ENCODE measurements at places on chromosomes 13 and 19. TPM values are rescaled to one million over a fixed set of nuclear protein-coding genes. Genes with fewer than 3 reads are reported as not detected.

DNA sequence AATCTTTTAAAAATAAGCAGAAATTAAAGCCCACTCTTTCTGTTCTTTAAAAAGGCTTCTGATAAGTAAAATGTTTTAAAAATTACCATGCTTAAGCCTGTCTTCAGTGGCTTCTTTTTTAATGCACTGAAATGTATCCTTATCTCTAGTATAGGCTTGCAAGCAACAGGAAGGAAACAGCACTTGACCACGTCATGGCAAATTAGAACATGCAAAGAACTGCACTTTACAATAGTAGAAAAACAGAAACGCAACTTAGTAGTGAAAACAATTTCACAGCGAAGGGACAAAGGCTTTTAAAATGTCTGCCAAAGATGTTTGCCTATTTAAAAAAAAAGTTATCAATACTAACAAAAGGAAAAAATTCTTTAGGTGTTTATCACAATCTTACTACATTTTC, 36.3 kb downstream of the ELF1 start:
- H3K36me3 ChIP-seq: peaks cover 42% of the 10 kb centered on the region
- no peaks in the 10 kb centered on the region for H3K27me3 ChIP-seq
- DNase-seq: peak; percentile 82
- peak overlapping the region; percentile 94 for H3K4me3 ChIP-seq
- peak overlapping the region; percentile 93 for H3K27ac ChIP-seq
- peaks cover 53% of the 10 kb centered on the region for H3K4me1 ChIP-seq

Gene LYPD5
- total RNA-seq: 0.70 TPM

Gene ADAT3
- 11.0 TPM for total RNA-seq

DNA sequence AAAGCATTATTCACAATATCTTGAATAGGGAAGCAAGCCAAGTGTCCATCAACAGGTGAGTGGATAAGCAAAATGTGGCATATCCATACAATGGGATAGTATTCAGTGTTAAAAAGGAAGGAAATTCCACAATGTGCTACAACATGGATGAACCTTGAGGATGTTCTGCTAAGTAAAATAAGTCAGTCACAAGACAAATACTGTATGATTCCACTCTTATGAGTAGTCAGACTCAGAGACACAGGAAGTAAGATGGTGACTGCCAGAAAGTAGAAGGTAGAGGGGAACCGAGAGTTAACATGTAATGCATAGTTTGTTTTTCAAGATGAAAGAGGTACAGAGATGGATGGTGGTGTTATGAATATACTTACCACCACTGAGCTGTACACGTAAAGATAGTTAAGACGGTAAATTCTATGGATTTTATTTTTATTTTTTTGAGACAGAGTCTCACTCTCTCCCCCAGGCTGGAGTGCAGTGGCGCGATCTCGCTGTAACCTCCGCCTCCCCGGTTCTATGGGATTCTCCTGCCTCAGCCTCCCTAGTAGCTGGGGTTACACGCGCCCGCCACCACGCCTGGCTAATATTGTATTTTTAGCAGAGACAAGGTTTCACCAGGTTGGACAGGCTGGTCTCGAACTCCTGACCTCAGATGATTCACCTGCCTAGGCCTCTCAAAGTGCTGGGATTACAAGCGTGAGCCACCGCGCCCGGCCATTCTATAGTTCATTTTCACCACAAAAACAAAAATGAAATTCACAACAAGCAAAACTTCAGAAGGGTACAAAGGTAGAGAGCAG, 1.0 kb upstream of the CHAMP1 start:
- H3K27ac ChIP-seq: peak overlapping the region; percentile 78
- H3K4me3 ChIP-seq: peak overlapping the region; percentile 70
- no peaks in the 10 kb centered on the region for H3K27me3 ChIP-seq
- no peak for DNase-seq

DNA sequence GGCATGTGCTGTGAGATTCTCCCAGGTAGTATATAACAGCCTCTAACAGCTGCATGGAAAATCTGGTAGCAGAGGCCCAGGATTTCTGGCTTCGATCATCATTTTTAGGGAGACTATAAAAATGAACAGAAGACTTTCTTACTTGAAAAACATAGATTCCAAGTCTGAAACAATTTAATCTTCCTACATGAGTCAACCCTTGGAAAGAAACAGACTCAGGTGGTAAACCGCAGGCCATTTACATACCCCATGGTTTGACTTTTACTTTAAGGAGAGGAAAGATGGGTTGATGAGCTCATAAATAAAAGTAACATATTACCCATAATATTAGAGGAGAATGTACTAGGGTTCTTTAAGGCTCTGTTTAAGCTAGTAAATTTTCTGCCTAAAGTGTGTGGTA, 121.6 kb downstream of the CYSLTR2 start:
- DNase-seq: no peak
- peaks cover 8% of the 10 kb centered on the region for H3K4me1 ChIP-seq
- no peak overlapping the region for H3K4me3 ChIP-seq
- H3K36me3 ChIP-seq: no peaks in the 10 kb centered on the region

Gene WDR88
- not detected for total RNA-seq

DNA sequence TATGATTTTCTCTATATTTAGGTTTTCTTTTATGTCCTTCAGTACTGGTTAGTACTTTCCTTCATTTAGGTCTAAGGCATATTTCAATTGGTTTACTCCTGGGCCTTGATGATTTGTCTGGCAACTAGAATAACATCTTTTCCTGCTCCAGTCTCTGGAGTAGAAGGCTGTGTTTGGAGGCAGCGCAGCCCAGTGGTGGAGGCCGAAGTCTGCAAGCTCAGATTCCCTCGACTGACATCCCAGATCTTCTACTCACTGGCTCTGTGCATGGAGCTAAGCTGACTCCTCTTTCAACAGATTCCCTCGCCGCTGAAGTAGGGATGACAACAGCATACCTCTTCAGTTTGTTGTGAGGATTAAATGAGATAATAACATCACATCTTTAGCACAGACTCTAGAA, 141.0 kb downstream of the RAP2A start:
- H3K36me3 ChIP-seq: no peaks in the 10 kb centered on the region
- peak; percentile 23 for DNase-seq
- no peak overlapping the region for H3K4me3 ChIP-seq
- no peaks in the 10 kb centered on the region for H3K4me1 ChIP-seq
- no peak overlapping the region for H3K27ac ChIP-seq
- H3K27me3 ChIP-seq: peaks cover 7% of the 10 kb centered on the region

- no peaks in the 10 kb centered on the region for H3K36me3 ChIP-seq
- no peak for DNase-seq
- H3K4me3 ChIP-seq: no peak overlapping the region
- no peaks in the 10 kb centered on the region for H3K4me1 ChIP-seq
- H3K27ac ChIP-seq: no peak overlapping the region
- no peaks in the 10 kb centered on the region for H3K27me3 ChIP-seq
Observed at GRCh38 chr13:93767917-93768409, 541.4 kb downstream of the GPC6 start.

- no peak overlapping the region for H3K27ac ChIP-seq
- no peaks in the 10 kb centered on the region for H3K27me3 ChIP-seq
- DNase-seq: no peak
- H3K36me3 ChIP-seq: peaks cover 39% of the 10 kb centered on the region
Observed at GRCh38 chr13:49210669-49211068, 9.5 kb upstream of the MLNR start.

DNA sequence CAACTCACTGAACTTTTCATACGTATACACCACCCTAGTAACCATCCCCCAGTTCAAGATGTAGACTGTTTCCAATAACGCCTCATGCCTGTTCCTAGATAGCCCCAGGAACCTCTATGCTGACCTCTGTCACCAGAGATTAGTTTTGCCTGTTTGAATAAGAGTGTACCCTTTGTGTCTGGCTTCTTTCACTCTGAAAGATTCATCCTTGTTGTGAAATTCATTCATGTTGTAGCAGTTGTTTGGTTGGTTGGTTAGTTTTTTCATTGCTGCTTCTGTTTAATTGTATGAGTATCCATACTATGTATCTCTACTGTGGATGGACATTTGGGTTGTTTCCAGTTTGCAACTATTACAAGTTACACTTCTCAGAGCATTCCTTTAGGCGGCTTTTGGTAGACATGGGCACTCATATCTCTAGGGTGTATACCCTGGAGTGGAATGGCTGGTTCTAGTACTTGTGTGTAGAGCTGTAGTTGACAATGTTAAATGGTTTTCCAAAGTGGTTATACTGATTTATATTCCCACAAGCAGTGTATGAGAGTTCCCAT, 1.6 kb downstream of the RNASEH2B start:
- peak overlapping the region; percentile 96 for H3K27ac ChIP-seq
- H3K27me3 ChIP-seq: no peaks in the 10 kb centered on the region
- peaks cover 23% of the 10 kb centered on the region for H3K36me3 ChIP-seq
- DNase-seq: no peak
- H3K4me3 ChIP-seq: peak overlapping the region; percentile 91
- peaks cover 57% of the 10 kb centered on the region for H3K4me1 ChIP-seq

DNA sequence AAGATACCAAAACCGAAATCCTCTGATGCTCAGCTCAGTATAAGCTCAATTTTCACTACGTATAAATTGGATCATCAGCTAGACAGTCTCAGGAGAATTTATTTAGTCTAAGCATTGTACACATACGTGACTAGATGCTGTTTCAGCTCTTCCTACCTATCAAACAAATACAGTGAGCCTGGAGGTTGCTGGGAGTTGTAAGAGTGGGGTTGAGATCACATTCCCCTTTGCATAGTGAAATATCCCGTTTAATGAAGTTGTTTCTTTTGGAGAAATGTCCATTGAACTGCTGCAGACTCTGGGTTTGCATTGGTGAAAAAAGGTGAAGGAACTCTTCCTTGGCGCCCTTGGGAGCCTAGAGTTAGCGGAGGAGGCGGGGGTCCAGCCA, 68.9 kb upstream of the GJB6 start:
- H3K36me3 ChIP-seq: no peaks in the 10 kb centered on the region
- no peak overlapping the region for H3K4me3 ChIP-seq
- H3K27ac ChIP-seq: no peak overlapping the region
- peaks cover 29% of the 10 kb centered on the region for H3K27me3 ChIP-seq

Gene CBY2
- total RNA-seq: not detected

Gene CLDND2
- total RNA-seq: 10.0 TPM

GRCh38 chr13:51192348-51192747, 29.9 kb upstream of the FAM124A start:
- H3K27me3 ChIP-seq: peaks cover 16% of the 10 kb centered on the region
- H3K27ac ChIP-seq: no peak overlapping the region
- no peaks in the 10 kb centered on the region for H3K4me1 ChIP-seq
- H3K36me3 ChIP-seq: no peaks in the 10 kb centered on the region

DNA sequence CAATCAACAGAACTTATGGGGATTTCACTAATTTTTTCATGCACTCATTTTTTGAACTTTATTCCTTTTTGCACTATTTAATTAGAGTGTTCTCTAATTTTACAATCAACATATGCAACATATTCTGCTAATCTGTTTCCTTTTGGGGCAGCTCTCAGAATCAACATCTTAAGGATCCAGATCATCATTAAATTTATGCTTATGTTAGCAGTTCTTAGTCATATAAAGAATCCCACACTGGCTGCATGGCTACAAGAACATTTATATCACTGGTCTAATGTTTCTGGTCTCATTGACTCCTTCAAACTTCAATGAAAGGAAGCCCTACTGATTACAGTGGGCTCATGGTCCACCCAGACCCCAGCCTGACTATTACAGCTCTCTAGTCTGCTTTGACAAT, 245.2 kb downstream of the RBM26 start:
- H3K27me3 ChIP-seq: peaks cover 15% of the 10 kb centered on the region
- no peak overlapping the region for H3K27ac ChIP-seq
- DNase-seq: no peak
- H3K4me1 ChIP-seq: no peaks in the 10 kb centered on the region
- no peak overlapping the region for H3K4me3 ChIP-seq
- no peaks in the 10 kb centered on the region for H3K36me3 ChIP-seq

- H3K4me1 ChIP-seq: no peaks in the 10 kb centered on the region
- no peaks in the 10 kb centered on the region for H3K36me3 ChIP-seq
- DNase-seq: no peak
- no peaks in the 10 kb centered on the region for H3K27me3 ChIP-seq
Observed at GRCh38 chr13:89982407-89983095, 1364.9 kb upstream of the MIR17HG start.

DNA sequence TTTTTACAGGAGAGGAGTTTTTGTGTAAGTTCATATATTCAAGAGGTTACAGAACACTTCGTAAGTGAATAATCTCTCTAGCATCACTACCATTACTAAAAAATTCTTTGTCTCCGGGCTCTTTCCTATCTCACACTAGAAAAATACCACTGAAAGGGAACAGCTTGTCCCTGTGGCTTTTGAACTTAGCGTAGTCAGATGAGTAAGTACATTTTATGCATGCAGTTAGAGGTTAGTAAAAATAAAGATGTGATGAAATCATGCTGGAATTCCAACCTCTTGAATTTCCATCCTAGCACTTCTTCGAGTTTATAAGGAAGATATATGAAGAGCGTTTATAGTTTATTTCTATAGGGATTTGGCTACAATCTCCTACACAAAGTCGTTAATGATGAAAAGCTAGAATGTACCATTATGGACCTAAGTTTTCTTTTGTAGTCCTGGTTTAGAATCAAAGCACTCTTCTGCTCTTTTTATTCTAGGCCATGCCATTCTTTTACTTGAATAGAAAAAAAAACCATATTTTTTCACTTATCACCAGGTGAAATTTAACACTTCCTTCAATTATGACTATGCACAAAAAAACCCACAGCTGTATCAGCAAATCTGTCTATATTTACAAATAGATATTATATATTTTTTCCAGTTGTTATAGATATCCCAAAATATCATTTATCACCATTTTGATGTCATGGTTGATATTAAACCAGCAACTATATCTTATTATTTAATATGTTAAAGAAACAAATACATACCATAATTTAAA, 139.9 kb upstream of the PCDH9 start:
- H3K27ac ChIP-seq: no peak overlapping the region
- no peak for DNase-seq
- H3K4me1 ChIP-seq: no peaks in the 10 kb centered on the region
- no peaks in the 10 kb centered on the region for H3K27me3 ChIP-seq
- H3K4me3 ChIP-seq: no peak overlapping the region
- H3K36me3 ChIP-seq: no peaks in the 10 kb centered on the region

DNA sequence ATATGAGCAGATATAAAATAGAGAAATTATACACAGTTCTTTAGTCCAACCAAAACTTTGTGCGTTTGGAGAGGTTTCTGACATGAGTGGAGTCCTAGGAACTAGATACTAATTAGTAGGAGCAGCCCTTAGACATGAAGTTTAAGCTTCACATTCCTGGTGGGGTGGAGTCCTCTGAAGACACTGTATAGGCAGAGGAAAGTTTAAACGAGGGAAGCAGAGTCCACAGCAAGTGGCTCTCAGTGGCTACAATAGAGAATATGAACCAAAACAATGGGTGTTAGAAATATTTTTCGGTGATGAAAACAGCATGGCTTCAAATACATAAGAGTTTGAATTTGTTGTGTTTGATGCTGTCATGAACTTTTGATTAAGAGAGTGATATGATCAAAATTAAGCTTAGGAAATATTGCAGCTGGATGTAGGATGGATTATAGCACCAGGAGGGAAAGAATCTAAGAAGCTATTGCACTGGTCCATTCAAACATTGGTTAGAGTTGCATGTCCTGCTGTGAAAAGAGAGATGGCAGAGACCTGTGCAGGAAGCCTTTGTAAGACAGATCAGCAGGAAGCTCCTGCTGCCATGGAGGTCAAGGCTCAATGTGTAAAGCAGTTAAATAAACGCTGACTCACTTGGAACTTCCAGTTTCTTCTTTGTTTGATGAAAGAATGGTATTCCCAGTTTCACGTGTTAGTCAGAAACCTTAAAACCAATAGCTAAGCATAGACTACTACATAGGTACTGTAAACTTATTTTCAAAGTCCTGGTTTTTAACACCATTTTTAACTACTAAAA, 175.2 kb downstream of the TDRD3 start:
- peaks cover 24% of the 10 kb centered on the region for H3K36me3 ChIP-seq
- no peak overlapping the region for H3K27ac ChIP-seq
- no peak overlapping the region for H3K4me3 ChIP-seq

GRCh38 chr19:15144046-15144646, 36.9 kb downstream of the SYDE1 start:
- H3K27ac ChIP-seq: no peak overlapping the region
- no peak overlapping the region for H3K4me3 ChIP-seq
- no peak for DNase-seq
- H3K4me1 ChIP-seq: no peaks in the 10 kb centered on the region

Gene BEST2
- total RNA-seq: not detected
